Stimulated activated CD4-positive, alpha-beta T cell treated with anti-CD3 and anti-CD28 coated beads, Interleukin-1b, Interleukin-23, amount 100 ng/mL, for 4 hours (primary cell): ENCODE measurements at places on chromosomes 7 and 10.

DNA sequence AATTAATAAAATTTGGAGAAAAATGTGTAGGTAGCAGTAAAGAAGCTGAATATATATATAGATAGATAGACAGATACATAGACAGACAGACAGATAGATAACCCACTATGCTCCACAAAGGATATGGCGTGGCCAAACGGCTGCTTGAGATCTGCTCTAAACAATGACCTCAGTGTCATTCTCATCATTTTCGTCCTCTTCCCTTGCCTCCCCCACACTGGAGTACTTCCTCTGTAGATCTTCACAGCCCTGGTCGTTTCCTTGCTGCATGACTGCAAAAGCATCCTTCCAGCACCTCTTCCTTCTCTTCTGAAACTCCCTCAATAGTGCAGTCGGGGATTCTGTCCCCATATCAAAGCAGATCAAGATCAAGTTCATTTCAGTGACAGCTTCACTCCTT is 35.6 kb upstream of the ATP6V0A4 start:
- no peak for DNase-seq

DNA sequence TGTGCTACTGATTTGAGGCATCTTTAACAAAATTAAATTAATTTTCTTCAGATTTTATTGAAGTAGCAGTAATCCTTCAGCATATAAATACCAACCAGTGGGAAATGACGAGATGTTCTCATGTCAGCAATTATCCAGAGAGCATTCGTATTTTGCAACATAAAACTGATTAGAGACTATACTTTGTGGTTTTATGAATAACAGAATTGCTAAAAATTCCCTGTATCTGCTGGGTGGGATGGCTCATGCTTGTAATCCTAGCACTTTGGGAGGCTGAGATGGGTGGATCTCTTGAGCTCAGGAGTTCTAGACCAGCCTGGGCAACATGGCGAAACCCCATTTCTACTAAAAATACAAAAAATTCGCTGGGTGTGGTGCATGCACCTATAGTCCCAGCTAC is 56.9 kb downstream of the ATAD1 start:
- no peak for DNase-seq

DNA sequence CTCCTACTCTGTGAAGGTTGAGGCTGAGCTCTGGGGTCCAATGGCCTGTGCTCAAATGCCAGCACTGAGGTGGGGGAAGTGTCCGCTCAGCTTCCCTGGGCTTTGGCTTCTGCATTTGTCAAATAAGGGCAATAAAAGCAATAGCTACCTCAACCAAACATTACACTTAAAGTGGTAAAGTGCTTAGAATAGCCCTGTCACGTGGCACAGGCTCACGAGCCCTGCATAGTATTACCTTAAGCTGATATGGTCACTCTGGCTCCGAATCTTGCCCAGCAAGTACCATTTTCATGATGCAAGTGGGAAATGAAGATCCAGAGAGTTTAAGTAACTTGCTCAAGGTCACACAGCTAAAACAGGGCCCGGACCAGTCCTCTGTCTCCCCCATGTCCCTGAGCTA is 451.1 kb upstream of the ZMIZ1 start:
- no peak for DNase-seq

GRCh38 chr7:105250239-105250638 is 138.5 kb downstream of the SRPK2 start:
- no peak for DNase-seq

DNA sequence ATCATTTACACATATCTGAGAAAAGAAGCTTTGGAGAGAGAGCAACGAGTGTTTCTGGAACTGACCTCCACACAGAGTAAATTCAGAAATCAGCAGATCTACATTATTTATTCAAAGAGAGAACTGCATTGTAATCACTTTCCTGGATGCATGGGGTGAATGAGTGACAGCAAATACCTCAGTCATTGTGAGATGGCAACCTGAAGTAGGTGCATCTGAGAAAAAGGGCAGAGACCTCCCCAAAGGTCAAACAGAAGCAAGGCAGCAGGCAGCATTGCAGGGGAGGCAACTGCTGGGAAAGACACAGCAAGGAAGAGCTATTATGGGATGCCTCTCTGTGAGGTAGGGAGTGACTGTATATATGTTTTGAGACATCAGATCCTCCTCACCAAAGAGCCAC is 26.5 kb upstream of the SMIM30 start:
- DNase-seq: no peak
